ENCODE measurements at places on chromosomes 7 and 10.

- no peak for DNase-seq
Measured at GRCh38 chr10:98587156-98587837, 140.6 kb upstream of the HPS1 start.

DNA sequence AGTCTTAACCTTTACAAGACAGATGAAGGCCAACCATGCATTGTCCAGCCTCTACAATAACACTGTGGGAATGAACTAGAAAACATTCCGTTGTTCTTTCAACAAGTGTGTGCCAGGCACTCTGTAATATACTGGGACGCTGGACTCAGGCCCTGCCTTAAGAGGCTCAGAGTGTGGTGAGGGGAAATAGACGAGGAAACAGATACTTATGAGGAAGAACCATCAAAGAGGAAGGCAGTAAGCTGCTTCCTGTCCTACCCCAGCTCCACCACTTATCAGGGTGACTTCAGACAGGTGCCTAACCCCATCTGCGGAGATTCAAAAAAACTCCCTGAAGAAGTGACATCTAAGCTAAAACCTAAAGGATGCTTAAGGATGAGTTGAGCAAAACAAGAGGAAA, 8.9 kb upstream of the TRIM8 start:
- no peak for DNase-seq

- DNase-seq: no peak
Measured at GRCh38 chr10:43075612-43076003, 1.3 kb upstream of the RET start.

DNA sequence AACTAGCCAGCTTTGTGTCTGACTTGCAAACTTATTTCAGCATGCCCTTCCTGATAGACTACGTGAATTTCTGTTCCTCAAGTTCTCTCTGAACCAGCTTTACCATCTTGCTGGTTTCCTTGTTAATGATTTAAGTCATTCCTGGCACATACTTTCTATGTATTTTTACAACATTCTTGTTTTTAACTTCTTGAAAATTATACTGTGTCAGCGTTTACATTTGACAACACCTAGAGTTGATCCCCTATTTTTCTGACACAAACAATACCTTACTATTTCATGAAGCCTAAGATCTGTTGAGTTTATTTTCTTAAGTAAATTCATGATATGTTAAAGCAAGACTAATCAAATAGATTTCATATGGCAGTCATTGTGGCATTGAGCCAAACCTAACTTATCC, 686.3 kb downstream of the XPNPEP1 start:
- DNase-seq: no peak

GRCh38 chr10:131963811-131964210, 17.9 kb downstream of the BNIP3 start:
- DNase-seq: no peak

DNA sequence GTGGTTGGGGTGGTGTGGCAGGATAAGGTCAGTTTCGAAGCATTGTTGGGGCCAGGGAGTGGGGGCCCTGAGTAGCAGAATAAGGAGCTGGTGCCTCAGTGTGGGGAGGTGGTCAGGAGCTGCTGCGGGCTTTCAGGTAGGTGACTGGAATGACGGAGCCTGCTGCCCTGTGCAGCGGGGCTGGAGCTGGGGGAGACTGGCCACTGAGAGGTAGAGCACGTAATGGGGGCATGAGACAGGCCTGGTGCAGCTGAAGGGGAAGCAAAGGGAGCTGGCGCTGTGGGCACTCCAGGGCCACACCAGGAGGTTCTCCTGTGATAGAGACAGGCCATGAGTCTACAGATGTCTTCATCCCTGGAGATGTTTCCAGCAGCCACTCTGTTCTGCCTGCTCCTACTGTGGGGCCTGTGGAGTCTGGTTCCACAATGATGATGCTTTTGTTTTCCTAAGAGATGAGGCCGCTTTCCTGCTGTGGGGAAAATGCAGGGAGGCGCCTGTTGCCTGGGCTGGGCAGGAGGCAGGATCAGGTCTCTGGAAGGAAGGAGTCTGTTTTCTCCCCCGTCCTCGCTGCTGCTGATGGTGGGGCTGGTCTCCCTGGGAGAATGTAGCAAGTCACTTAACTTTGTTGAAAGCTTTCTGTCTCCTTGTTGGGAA, 31.1 kb downstream of the NUB1 start:
- DNase-seq: no peak

GRCh38 chr10:113099431-113100183, 149.6 kb downstream of the TCF7L2 start:
- DNase-seq: no peak

DNA sequence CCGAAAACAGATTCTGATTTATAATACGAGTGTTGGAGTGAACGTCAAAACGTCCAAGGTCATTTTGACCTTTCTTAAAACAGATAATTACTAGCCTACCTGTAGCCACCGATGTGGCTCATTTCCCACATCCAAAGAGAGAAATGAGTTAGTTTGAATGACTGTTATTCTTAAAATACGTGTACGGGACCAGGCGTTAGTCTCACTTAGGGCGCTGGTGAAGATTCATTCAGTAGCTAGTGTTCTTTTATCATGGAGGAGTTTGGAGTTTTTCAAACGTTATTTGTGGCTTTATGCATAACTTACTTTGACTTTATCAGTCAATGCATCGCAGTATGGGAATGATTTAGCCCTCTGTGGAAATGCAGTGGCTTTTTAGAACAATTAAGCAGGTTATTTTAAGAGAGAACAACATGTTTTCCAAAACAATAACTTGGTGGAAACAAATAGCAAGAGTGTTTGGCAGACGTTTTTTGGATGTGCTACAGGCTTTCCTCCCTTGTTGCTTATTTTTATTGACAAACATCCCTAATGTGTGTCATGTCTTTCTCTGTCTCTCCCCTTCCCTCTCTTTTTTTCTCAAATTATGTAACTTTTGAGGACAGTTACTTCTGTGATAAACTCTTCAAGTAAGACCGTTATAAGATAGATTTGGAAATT, 1.6 kb downstream of the BICC1 start:
- DNase-seq: no peak

GRCh38 chr10:29751240-29751639, 116.5 kb upstream of the SVIL start:
- no peak for DNase-seq
